Activated CD4-positive, alpha-beta T cell treated with anti-CD3 and anti-CD28 coated beads, Interleukin-10, Interleukin-2, amounts not matched to agents 100 ng/mL and 50 ng/mL, durations not matched to agents 16 hours and 8 hours (primary cell): ENCODE measurements at places on chromosomes 11 and 22.

- DNase-seq, result no peak
These were observed 35.3 kb upstream of the LRRC32 start for GRCh38 chr11:76705826-76706225.

- DNase-seq, result no peak
These were observed 32.4 kb downstream of the GALNT18 start for GRCh38 chr11:11589437-11589836.

- DNase-seq, result peak; percentile 76
These were observed 42.6 kb upstream of the OLFML1 start for GRCh38 chr11:7442588-7443215.

DNA sequence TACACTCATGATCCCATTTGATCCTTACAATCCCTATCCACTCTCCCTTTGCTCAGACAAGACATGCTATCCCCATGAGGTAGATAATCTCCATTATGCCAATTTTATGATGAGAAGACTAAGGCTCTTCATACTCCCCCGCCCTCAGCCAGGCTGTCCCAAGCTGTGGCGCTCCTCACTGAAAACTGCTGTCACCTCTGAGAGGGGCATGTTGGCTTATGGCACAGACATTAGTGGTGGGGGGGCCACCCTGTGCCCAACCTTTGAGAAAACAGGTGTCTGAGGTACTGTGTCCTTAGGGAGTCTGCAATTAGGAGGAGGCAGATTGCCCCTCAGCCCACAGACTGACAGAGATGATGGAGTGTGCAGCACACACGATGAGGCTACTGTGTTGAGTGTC is 2.4 kb downstream of the DDTL start:
- no peak for DNase-seq

- DNase-seq, result no peak
These were observed 24.6 kb upstream of the GRAMD4 start for GRCh38 chr22:46595545-46595944.

DNA sequence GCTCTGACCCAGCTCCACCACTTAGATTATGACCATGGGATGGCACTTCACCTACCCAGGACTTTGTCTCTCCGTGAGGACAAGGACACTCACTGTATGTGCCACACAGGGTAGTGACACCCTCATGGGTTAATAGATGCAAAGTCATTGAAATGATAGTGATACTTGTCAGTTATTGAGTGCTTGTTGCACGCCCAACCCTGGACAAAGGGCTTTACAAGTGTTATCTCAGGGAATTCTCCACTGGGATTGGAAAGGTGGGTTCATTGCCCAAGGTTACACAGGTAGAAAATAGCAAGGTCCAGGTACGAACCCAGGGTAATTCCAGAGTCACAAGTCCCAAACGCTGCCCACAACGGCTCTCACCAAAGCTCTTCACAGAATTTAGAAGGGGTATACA is 158.2 kb downstream of the TRIM29 start:
- no peak for DNase-seq
